ENCODE measurements at places on chromosomes 7 and 10. TPM values are rescaled to one million over a fixed set of nuclear protein-coding genes. Genes with fewer than 3 reads are reported as not detected.

- no peak for DNase-seq
Measured at GRCh38 chr10:4081685-4082111, 296.7 kb upstream of the KLF6 start.

ADRB1 gene
- 0.20 TPM for total RNA-seq

CFAP43 gene
- total RNA-seq, result 0.25 TPM

PAPOLB gene
- total RNA-seq, result not detected

CALHM3 gene
- total RNA-seq, result 0.48 TPM

WNT16 gene
- not detected for total RNA-seq

GRCh38 chr7:30201921-30202320 is 67.1 kb downstream of the MTURN start:
- no peak for DNase-seq

- no peak for DNase-seq
Measured at GRCh38 chr10:58010073-58010702, 257.5 kb downstream of the IPMK start.

SLC26A3 gene
- total RNA-seq, result not detected

- DNase-seq, result no peak
Measured at GRCh38 chr7:148684289-148684830, 14.3 kb upstream of the CUL1 start.

HMX3 gene
- not detected for total RNA-seq

MOSPD3 gene
- 53.3 TPM for total RNA-seq

SFMBT2 gene
- total RNA-seq, result 25.8 TPM

DNA sequence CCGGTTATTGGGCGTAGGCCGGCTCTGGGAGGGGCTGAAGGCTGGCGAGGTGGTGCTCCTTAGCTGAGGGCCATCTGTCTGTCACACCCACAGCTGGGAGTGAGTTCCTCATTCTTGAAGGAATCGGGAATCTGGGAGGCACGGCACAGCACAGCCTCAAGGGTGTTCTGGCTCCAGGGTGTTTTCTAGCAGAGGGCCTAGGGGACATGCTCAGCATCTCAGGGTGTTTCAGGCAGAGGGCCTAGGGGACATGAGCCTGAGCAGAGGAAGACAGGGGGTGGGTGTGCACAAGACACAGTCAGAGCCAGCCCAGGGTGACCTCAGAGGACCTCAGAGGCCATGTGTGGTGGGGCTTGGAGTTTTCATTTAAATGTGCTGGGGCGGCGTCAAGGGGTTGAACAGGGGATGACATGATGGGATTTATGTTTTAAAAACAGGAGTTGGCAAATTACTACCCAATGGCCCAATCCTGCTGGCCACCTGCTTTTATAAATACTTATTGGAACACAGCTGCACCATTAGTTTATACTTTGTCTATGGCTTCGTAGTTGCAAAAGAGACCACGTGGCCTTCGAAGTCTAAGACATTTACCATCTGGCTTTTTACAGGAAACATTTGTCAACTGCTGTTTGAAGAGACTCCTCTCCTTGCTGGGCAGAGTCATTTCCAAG is 121.6 kb downstream of the PRKAG2 start:
- no peak for DNase-seq

DNA sequence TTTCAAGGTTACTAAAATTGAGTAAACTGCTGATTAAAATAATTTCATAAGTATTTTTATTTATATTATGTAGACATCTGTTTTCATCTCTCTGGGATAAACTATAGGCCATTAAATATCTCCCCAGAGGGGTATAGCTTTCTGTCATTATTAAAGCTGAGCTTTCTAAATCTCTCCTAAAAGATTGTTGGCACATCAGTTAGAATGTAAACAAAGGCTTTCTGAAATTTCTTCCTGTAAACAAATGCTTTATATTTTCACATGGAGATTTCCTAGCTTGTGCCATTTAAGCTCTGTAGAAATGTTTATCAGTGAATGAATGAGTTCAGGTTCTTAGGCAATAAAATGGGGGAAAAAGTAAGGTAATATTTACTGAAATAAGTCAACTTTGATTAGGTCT is 35.7 kb downstream of the PPP1R9A start:
- no peak for DNase-seq

GRCh38 chr10:14389981-14390590 is 59.4 kb upstream of the FRMD4A start:
- no peak for DNase-seq

GRCh38 chr10:11235771-11236170 is 218.1 kb downstream of the CELF2 start:
- no peak for DNase-seq

DNA sequence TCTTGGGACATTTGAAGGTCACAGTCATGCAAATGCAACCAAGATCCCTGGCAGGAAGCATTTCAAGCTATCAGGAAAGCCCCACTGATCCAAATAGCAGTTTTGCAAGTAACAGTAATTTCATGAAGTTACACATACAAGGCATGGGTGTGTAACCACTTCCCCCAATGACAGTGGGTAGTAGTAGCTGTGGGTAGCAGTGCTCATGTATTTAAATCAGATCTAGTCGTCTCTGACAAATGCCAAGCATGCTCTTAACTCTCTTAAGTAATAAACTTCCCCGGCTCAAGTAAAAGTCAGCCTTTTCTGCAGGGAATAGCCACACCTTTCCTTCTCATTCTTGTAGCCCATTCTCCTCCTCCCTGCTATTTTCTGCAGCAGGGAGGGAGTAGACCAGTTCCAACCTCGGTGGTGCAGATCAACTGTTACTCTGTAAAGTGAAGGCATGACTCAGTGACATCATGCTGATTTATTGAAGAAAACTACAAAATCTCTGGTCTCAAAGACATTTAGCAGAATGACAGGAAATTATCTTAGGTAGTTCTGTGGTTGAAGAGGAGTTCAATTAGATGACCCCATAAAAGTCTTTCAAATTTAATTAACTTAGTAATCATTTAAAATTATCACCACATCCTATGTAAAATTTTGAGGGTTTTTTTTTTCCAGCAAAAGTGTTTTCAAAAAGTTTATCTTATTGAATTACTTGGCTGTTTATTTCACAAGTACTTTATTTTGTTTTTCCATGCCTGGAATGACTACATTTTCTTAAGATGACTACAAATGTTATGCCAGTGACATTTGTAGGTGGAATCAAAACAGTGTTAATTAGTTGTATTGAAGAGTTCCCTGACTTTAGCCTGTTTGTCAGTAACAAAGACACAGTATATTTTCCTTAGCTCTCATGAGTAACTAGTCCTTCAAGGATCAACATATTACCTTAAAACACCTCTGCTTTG is 568.3 kb downstream of the INHBA start:
- DNase-seq, result no peak

- no peak for DNase-seq
Measured at GRCh38 chr10:21532694-21533466, 1.2 kb upstream of the MLLT10 start.

GRCh38 chr10:71344993-71345480 is 26.0 kb downstream of the SLC29A3 start:
- DNase-seq, result no peak

PTPRE gene
- 30.6 TPM for total RNA-seq

DNA sequence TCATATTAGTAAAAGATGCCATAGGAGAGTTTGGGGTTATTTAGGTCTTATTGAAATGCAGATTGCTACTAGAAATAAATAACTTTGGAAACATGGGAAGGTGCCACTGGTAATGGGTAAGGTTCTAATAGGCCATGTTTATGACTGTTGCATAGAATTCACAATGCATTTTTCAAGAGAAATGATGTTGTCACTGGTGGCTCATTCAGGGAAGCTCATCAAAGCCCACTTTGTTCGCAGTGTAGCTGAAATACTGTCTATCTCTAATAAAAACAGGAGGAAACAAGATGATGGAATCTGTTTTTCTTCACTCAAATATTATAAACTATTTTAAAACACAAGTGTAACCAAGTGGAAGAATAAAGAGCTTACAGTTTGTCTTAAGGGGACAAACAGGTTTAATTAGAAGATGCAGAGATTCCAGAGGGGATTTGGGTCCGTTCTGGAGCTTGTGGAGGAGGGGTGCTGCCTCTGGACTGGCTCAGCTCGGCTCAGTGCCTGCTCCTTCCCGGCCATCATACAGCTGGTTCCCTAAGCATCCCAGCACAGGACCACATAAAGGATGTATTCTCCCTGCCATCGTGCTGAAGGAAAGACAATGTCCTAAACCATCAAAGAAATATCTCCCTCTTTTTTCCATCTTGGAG is 20.4 kb downstream of the OPALIN start:
- DNase-seq, result no peak

DNA sequence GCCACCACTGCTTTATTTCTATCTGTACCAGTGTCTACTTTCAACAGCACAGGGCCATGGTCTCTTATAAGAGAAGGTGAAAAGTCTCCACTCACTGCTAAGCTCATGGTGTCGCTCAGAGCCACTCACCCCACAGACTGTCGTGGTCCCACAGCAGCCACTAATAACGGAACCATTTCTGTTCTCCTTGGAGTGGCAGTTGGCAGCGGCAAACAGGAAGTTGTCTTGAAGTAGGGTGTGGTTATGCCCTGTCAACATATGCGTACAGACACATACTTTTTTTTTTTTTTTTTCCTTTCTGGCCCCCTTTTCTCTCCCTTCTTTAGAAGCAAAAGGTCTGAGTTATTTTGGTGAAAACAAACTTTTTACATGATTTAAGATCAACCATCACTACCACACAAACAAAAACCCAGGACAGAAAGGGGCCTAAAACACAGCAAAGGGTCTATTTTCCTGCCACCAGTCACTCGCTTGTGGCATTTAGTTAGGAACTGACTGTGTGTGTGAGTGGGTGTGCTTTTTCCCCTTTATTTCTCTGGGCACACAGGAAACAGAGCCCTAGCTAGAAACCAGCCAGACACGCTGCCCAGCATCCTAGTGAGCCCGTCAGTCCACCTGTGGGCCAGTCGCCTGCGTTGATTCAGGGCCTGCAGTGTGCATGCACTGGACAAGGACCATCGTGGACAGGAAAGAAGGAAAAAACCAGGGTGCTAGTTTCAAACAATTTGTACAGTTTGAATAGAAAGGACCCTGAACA is 96.7 kb upstream of the EFCAB10 start:
- peak; percentile 82 for DNase-seq

MYH16 gene
- not detected for total RNA-seq

CUZD1 gene
- total RNA-seq, result 1.8 TPM

DNA sequence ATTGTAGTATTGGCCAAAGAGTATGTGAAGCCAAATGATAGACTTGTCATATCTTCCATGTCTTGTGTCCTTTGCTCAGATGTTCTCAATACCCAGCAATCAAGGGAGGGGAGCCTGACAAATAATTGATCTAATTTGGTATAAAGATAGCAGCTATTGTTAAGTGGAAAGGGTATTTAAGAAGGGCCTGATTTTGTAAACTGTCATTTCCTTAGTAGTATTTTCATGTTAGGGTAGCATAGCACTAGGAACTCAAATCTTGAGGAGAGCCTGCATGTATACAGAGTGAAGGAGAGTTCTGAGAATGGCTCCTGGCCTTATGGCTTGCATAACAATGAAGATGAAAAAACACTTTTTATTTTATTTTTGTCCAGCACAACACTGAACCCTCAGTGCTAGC is 53.1 kb downstream of the GNAI1 start:
- no peak for DNase-seq

DNA sequence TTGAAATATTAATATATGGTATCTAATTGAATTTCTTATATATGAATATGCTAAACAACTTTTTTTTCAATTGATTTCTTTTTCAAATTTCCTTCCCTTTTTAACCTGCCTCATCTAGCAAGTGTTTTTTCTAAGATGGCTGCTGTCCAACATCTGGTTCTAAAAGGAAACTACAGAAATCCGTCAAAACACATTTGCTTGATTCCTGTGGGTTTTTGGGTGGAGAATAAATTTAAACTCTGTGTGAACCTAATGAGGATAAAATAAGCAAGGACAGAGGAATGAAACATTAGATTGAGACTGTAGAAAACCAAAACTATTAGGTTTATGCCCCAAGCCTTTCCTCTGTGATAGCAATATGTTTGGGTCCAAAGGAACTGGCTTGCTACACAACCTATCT is 75.5 kb upstream of the STARD3NL start:
- DNase-seq, result no peak

- no peak for DNase-seq
Measured at GRCh38 chr10:68981074-68981473, 7.5 kb upstream of the KIFBP start.

DNA sequence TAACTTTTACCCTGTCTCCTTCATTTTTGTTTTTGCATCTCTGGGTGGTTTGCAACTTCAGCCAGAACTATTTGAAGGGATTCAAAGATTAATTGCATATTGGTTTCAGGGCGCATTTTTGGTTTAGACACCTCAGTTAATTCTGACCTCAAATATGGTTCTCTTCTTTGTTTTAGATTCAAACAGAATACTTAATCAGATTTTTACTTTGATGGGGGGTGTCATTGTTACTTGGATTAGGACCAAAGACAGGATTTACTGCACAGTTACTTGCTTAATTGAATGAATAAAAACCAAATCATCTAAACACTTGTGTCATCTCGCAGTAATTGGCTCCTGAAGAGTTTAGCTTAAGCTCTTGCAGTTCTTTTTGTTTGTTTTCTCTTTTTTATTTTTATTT is 100.9 kb downstream of the PHTF2 start:
- DNase-seq, result no peak

GRCh38 chr10:133275684-133276092 is 980 bp downstream of the ADAM8 start:
- DNase-seq, result peak; percentile 66

DNA sequence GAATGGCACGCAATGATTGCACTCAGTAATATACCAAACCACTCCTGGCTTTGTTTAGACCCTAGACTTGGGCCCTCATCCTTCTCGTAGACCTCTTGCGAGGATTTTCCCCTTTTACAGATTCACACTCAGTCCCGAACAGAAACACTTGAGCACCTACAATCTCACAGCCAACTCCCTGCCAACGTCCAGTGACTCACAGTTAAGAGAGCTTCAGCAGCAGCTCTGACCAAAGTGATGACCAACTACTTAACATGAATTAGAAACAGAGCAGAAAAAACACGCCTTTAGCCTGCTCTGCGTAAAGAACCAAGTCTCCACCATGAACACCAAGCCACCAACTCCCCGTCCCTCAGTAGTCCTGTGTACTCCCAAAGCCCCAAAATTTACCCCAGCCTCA is 2.2 kb downstream of the DNAJC30 start:
- no peak for DNase-seq

TEX36 gene
- total RNA-seq, result not detected

DNA sequence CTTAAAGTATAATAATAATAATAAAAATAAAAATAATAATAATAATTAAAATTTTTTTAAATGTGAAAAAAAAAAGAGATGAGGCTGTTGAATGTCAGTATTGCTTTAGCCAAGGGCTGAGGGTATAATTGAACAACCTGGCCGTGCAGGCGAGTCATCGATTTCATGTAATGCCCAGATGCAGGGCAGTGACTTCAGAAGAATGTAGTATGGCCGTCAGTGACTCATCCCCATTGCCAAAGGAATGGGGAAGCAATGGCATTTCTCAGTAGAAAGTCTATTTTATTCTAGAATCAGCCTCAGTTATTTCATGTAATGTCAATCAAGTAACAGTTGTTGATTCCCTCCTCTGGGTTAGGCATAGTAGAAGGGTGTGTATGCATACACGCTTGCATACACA is 516.4 kb downstream of the GLRX3 start:
- DNase-seq, result no peak

GRCh38 chr10:16819436-16819835 is 2.2 kb upstream of the RSU1 start:
- DNase-seq, result no peak
